ENCODE measurements at places on chromosomes 7 and 10. TPM values are rescaled to one million over a fixed set of nuclear protein-coding genes. Genes with fewer than 3 reads are reported as not detected.

HGF gene
- 55.9 TPM for total RNA-seq

MRC1 gene
- 73.9 TPM for total RNA-seq

KIAA1549 gene
- total RNA-seq = 1.0 TPM

C10orf62 gene
- 0.42 TPM for total RNA-seq

DNA2 gene
- 5.9 TPM for total RNA-seq

GHRHR gene
- 1.3 TPM for total RNA-seq

OR2A5 gene
- not detected for total RNA-seq

OPN1SW gene
- total RNA-seq = not detected

DDX50 gene
- 32.0 TPM for total RNA-seq

JCAD gene
- total RNA-seq = 82.4 TPM

SEMA4G gene
- 4.2 TPM for total RNA-seq

OIT3 gene
- 0.15 TPM for total RNA-seq

PDE1C gene
- total RNA-seq = 6.6 TPM

HOXA9 gene
- 5.8 TPM for total RNA-seq

PARD3 gene
- 33.0 TPM for total RNA-seq

PPP1R3C gene
- 152 TPM for total RNA-seq

GSTO2 gene
- total RNA-seq = 1.7 TPM

DNAH11 gene
- total RNA-seq = 3.3 TPM

CASTOR2 gene
- total RNA-seq = 18.7 TPM

BMPER gene
- 2.2 TPM for total RNA-seq

WASHC2C gene
- total RNA-seq = 57.2 TPM

Data from aorta (tissue), 5 donors.